ENCODE measurements at places on chromosomes 1 and 21. TPM values are rescaled to one million over a fixed set of nuclear protein-coding genes. Genes with fewer than 3 reads are reported as not detected.
A peak's percentile ranks its signal among the peaks of the same experiment; 100 is the strongest.

HLX gene
- polyA plus RNA-seq = 15.9 TPM

GRCh38 chr21:45207839-45208626 lies 79.7 kb downstream of the POFUT2 start:
- no peak for DNase-seq

CATSPERE gene
- polyA plus RNA-seq = 1.2 TPM

GRCh38 chr21:31449921-31450535 lies 106.0 kb upstream of the TIAM1 start:
- no peak for DNase-seq

ADORA1 gene
- polyA plus RNA-seq = 0.55 TPM

DNA sequence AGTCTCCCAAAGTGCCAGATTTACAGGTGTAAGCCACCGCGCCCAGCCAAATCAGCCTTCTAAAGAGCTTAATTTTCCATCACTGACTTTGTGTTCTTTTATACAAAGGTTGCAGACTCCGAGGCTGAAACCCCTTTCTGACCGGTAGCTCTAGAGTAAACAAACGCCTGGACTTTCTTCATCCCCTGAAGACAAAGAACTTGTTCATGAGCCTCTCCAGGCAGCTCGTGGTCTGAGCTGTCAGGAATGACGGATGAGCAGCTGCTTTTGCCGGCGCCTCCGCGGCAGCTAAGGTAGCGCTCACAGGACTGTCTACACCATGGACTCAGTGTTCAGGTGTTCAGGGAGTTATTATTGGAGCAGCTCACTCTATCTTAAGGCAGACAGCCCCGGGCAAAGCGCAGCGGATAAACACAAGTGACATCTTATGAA lies 128.5 kb upstream of the ERRFI1 start:
- DNase-seq = peak; percentile 86

MSH4 gene
- 0.24 TPM for polyA plus RNA-seq

GPR153 gene
- 19.0 TPM for polyA plus RNA-seq

DNA sequence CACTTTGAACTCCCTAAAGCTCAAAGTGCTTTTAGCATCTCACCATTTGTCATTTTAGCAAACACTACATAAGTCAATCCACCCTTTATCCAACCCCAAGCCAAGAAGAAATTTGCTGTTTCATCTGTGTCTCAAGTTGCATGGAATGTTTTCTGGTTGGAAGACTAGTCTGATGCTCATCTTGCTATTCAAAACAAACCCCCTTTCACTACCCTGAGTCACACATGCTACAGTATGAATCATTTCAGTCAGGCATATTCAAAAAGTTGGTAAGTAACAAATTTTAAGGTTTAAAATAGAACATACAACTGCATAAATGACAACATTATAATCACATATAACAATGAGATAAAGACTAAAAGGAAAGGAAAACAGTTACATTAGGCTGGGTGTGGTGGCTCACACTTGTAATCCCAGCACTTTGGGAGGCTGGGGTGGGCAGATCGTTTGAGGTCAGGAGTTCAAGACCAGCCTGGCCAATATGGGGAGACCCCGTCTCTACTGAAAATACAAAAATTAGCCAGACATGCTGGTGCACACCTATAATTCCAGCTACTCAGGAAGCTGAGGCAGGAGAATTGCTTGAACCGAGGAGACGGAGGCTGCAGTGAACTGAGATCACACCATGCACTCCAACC lies 38.7 kb downstream of the DSTYK start:
- no peak for DNase-seq

GRCh38 chr1:26287033-26287711 lies 7.3 kb downstream of the SH3BGRL3 start:
- no peak for DNase-seq

SIKE1 gene
- polyA plus RNA-seq = 38.8 TPM

GUCA2A gene
- 68.7 TPM for polyA plus RNA-seq

GRCh38 chr21:18373606-18374005 lies 30.0 kb downstream of the TMPRSS15 start:
- no peak for DNase-seq

GRCh38 chr1:44724955-44725698 lies 5.8 kb downstream of the RNU5D-1 start:
- no peak for DNase-seq

GRCh38 chr1:157177733-157178394 lies 39.7 kb upstream of the ETV3 start:
- no peak for DNase-seq

XKR8 gene
- 7.8 TPM for polyA plus RNA-seq

- DNase-seq = no peak
Measured at GRCh38 chr1:244318512-244318911, 133.2 kb downstream of the ADSS2 start.

DNA sequence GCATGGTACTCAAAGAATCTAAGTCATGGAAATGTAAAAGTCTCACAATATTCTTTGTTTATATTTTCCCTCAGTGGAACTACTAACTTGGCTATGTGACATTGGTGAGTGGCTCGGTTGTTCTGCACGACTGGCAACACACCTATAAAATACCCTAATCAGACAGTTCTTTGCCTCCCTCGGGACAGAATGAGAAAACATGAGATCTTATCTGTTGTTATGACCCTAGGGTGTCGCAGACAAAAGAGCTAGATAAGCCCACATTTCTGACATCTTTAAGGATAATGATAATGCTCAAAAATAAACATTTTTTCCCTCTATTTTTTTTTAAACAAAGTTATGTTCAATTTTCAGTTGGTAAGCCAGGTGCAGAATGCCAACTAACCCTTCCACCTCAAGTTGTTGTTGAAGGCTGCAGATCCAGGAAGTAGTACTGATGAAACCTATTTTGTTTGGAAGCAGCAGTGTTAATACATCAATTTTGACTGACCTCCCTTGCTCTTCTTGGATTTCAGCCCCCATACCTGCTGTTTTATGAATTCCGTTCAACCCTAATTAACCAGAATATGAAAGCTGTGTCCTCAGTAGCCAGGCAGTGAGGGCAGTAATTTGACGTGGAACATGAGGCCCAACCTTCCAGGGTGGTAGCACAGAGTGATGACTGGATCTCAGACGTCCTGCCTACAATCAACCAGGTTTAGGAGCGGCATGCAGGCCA lies 108.7 kb upstream of the DUSP10 start:
- no peak for DNase-seq

C1orf141 gene
- 0.22 TPM for polyA plus RNA-seq

- no peak for DNase-seq
Measured at GRCh38 chr1:226444901-226445300, 37.0 kb upstream of the PARP1 start.
